ENCODE measurements at places on chromosomes 1 and 21.

DNA sequence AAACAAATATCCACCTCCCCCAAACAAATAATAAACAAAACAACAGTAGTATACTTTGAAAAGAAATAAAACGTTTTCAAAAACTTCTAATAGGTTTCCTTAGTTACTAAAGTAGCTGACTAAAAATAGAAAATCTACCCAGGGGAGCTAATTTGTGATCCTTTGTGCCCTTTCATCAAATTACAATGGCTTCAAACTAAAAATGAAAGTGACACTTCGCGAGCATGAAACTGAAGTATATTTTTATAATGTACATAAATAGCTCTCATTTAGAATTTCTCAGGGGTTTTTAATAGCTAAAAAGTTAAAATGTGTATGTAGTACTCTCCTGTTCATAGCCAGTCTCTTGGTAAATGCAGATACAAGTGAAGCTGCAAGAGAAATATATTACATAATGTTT, 78.4 kb downstream of the BRINP3 start:
- DNase-seq: no peak

DNA sequence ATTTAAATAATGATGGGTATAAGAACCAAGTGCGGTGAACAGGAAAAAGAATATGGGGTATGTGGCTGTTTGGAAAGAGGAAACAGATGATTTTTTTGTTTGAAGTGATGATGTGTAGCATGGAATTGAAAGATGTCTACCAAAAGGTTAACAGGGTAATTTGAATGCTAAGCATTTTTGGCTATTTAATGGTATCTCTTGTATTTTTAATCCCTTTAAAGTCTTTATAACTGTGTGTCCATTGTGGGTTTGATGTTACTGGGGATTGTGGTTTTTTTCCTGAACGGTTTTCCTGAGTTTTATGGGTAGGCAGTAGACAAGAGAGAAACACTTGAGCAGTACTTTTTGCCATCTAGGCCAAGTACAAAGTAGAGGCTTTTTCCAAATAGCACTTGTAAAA, 63.2 kb downstream of the PRDM2 start:
- no peak for DNase-seq

- DNase-seq: no peak
Observed at GRCh38 chr1:229907884-229908638, 159.0 kb upstream of the GALNT2 start.

- no peak for DNase-seq
Observed at GRCh38 chr1:209266590-209267205, 316.8 kb upstream of the CAMK1G start.

GRCh38 chr1:213649373-213649772, 338.4 kb upstream of the PROX1 start:
- DNase-seq: no peak

DNA sequence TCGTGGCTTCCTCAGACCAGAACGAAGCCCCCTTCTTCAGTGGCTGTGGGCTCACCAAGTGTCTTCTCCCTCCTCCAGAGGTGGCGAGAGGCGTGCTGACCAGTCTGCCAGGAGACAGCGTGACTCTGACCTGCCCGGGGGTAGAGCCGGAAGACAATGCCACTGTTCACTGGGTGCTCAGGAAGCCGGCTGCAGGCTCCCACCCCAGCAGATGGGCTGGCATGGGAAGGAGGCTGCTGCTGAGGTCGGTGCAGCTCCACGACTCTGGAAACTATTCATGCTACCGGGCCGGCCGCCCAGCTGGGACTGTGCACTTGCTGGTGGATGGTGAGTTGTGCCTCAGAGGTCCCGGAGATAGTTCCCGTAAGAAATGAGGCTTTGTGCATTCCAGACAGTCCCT, 24.0 kb downstream of the IL6R start:
- no peak for DNase-seq

DNA sequence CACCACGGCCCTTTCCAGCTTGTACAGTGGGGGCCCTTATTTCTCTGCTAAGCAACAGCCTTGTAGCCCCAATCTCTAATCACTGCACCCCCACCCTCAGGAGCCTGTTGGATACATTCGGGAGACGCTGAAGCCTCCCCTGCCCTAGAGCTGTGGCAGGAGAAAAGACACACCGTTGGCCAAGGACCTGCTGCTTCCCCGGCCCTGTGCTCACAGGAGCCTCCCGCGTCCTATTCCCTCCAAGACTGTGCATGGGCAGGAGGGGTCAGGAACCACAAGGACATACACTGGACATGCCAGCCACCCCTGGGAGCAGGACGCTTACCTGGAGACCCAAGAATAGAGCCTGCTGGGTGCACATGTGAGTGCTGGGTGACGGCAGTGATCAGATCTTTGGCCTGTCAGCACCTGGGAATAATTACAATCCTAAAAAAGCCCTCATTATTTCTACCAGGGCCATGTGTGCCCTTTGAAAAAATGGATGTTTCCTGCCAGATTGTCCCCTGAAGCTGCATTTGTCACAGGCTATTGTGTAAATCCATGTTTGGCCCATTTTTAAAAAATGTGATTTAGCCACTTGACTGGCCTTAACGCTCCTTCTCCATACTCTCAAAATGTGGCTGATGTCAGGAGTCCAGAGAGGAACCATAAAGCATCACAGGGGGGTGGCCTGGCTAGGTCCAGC, 590.6 kb downstream of the MATN1 start:
- no peak for DNase-seq

- DNase-seq: no peak
Observed at GRCh38 chr1:117452216-117452615, 85.0 kb downstream of the MAN1A2 start.

DNA sequence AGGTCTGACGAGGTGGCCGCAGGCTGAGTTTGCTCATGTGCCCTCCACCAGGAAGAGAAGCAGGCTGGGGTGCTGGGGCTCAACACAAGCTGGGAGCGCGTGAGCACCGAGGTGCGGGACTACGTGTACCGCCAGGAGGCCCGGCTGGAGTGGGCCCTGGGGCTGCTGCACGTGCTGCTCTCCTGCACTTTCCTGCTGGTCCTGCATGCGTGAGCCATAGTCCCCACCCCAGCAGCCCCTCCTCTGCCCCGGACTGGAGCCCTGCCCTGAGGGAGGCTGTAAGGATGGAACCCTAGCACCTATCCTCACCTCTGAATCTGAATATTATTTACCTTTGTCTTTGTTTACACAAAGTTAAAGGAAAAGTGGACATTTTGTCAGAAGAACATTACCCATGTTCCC, 7.8 kb upstream of the ADAM15 start:
- no peak for DNase-seq

GRCh38 chr1:86703696-86704457, 499 bp upstream of the SH3GLB1 start:
- peak; percentile 65 for DNase-seq

- no peak for DNase-seq
Observed at GRCh38 chr1:53076721-53077598, 14.9 kb downstream of the PODN start.

DNA sequence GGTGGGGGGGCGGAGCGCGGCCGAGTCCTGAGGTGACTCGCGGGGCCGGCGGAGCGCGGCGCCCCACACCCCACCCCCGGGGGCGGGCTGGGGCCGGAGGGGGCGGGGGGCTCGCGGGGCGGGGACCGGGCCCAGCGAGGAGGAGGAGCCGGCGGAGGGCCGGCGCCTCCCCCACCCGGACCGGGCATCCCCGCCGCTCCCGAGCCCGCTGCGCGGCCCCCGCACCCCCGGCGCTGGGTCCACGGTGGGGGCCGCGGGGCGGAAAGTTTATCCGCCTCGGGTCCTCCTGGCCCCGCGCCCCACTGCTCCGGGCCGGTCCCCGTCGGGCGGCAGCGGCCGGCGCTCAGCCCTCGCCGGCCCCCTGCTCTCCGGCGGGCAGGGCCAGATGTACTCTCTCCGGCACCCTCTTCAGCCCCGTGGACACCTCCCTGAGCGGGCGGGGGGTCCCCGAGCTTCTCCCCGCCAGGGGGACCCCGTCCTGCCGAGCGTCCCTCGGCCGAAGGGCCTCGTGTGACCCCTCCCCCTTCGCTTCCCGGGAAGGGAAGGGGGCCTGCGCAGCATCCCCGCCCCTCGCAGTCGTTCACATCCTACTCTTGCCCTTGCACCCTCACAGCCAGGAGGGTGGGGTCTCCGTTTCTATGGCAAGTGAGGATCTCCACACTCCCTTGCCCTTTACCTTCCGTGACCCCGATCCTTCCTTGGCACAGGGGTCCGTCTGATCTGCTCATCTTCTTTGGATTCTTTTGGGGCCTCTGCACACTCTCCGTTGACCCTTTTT, 663 bp downstream of the CAMTA1 start:
- no peak for DNase-seq

- no peak for DNase-seq
Observed at GRCh38 chr1:81499487-81499886, 301.2 kb upstream of the ADGRL2 start.

DNA sequence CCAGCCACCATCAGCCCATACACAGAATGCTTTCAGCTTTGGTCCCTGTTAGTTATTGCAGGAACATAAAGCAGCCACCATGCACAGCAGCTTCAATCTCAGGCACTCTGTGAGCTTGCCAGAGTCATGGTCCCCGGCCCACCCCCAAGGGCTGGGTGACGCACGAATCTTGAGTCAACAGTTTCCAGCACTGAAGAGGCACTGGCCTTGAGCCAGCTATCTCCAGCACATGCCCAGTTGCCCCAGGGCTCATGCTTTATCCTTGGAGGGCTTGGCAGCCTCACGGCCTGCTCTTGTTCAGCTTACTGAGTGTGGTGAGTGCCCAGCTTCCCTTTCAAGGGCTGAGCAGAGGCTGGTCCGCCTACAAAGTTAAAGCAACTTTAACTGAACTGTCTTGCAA, 200.7 kb upstream of the RAB4A start:
- DNase-seq: no peak

- peak; percentile 42 for DNase-seq
Observed at GRCh38 chr21:36079010-36079649, 9.3 kb downstream of the CBR1 start.

- DNase-seq: no peak
Observed at GRCh38 chr1:225410036-225410435, 17.8 kb downstream of the LBR start.

DNA sequence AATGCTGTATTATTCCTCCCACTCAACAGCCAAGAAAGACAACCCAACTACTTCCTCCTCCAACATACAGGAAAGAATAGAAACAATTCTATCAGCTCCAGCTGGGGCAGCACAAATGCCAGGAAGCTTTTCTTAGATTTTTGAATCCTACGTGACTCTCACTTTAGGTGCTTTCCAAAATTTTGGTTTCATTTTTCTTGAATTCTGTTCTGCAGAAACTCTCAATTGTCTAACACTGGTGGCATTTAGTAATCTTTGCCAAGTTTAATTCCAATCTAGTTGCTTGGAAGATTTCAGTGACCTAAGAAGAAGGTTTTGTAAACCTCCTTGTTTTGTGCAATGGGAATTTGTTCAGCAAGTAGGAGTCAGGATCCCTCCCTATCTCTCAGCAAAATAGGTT, 37.1 kb upstream of the DOCK7 start:
- no peak for DNase-seq

- peak; percentile 15 for DNase-seq
Observed at GRCh38 chr1:1788646-1789431, 10.6 kb upstream of the NADK start.

GRCh38 chr1:214328770-214329469, 48.0 kb downstream of the SMYD2 start:
- DNase-seq: peak; percentile 83

DNA sequence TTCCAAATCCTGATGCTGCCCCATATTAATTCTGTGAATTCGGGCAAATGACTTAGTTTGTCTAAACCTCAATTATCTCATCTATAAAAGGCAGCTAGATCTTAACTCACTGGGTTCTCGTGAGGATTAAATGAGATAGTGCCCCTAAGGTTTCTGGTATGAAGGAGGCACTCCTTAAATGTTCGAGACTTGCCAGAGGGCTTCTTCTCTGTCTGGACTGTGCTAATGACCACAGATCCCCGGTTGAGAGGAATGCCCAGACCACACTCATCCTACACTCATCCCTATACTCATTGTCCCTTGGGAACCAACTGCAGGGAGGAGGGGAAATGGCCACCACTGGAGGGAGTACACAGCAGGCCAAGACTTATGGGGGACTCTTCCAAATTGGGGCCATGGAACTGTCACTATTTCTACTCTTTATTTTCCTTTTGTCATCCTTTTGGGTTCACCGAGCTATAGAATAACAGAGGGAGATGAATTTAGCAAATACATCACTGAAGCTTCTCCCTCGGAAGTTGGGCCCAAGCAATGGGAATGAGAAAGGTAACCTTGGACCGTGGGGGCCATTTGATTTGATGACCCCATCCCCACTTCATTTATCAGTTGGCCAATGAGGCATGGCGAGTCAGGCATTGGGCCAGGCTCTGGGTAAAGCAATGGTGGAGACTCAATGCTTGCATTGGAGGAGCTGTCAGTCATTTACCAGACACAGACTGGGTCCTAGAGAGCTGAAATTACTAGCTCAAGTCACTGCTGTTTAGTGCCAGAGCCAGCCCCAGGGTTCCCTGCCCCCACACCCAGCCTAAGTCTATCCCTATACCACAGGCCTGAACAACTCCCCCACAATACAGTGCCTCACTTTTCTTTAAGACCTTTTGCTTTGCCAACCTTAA, 5.1 kb downstream of the ATF3 start:
- DNase-seq: peak; percentile 29

DNA sequence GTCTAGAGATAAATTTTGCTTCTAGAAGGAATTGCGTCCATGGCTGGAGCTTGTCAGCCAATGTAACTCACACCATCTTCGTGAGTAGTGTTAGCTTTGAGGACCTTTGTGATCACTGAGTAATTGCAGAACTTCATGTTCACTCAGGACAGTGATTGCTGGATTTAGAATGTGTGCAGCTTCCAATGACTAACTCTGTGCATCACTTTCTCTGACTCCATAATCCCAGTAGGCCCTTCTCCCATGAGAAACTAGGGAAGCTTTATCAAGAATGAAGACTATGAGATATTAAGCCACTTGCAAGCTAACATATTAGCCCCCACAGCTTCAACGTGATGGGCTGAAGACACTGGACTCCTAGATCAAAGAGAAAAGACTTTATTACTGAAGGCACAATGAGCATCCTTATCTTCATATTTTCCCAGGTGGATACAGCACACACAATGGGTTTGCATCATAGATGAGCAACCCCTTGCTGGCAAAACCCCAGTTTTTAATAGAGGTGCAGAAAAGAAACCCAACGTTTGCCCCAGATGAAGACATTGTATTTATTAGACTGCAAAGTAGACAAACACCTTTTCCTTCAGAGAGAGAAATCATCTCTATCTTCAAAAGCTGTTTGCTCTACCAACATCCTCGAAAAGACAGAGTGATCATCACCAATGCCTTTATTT, 561.0 kb downstream of the LTN1 start:
- DNase-seq: no peak

DNA sequence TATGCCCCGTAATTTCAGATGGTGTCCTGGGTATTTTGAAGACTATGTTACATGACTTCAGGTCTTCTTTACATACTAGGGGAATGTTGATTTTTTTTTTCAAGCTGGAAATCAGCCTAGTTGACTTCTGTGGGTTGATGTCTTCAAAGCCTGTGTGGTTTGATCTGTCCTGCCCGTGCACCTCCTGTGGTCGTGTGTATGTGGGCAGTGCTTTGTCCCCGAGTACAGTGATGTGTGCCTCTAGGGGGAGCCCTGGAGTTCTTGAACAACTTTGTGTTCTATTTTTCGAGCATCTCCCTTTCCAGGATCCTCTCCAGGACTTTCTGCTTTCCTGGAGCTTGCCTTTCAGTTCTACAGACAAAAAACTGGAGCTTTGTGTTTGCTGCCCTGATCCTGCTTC, 28.9 kb downstream of the OBSCN start:
- peak; percentile 36 for DNase-seq
